ENCODE measurements at places on chromosomes 2 and 18.
A peak's percentile ranks its signal among the peaks of the same experiment; 100 is the strongest.

DNA sequence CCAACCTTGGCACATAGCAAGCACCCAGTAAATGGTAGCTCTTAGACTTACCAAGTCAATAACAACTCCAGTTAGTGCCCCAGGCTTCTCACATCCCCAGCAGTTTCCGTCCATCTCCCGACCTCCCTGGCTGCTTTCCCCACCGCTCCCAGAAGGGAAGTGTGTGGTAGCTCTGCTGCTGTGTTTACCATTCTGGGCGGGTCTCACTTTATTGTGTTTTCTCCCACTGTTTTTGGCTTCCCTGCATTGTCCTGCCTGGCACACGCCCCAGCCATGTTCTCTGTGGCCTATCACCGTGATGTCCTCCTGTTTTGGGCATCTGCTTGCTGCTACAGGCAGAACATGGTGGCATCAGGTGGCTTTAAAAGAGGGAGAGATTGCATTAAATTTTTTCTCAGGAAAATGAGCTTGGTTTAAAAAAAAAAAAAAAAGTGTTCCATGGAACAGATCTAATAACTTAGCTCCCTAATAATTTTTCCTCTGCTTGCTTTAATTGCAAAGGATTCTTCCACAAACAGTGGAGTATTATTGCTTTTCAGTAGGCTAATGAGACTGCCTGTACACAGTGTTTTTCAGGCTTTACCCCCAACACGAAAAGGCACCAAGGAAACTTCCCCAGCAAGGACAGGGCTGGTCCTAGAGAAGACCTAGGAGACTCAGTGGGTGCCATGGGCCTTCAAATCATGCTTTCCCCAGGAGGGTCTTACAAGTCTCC lies 8.0 kb upstream of the COX7A2L start:
- peak; percentile 5 for DNase-seq

DNA sequence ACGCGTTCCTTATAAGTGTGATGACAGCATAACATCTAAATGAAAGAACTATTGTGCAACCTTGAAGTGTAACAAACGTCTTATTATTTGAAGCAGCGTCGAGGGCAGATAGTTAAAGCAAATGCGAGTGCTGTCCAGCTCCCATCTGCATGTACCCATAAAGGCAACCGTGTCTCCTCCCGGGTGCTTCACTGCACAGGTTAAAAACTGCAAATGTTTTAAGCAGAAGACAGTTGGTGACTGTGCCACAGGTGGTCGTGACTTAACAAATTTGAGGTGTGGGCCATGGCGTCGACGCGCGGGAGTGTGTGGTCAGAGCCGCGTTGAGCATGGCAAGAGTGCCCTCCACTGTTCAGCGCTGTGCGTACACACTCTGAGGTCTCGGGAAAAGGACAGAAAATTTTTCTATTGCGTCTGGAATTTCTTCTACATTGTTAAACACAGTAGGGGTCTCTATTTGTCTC lies 6.4 kb downstream of the SALL3 start:
- peak; percentile 21 for DNase-seq

- DNase-seq = no peak
Measured at GRCh38 chr2:201638326-201638725, 5.0 kb downstream of the TMEM237 start.

GRCh38 chr2:73101626-73102256 lies 11.0 kb downstream of the RAB11FIP5 start:
- DNase-seq = peak; percentile 80

GRCh38 chr2:215928086-215928485 lies 85.3 kb downstream of the MREG start:
- no peak for DNase-seq

- DNase-seq = no peak
Measured at GRCh38 chr2:207112785-207113184, 53.0 kb downstream of the KLF7 start.

GRCh38 chr2:241556746-241557145 lies 1.8 kb upstream of the BOK start:
- no peak for DNase-seq

DNA sequence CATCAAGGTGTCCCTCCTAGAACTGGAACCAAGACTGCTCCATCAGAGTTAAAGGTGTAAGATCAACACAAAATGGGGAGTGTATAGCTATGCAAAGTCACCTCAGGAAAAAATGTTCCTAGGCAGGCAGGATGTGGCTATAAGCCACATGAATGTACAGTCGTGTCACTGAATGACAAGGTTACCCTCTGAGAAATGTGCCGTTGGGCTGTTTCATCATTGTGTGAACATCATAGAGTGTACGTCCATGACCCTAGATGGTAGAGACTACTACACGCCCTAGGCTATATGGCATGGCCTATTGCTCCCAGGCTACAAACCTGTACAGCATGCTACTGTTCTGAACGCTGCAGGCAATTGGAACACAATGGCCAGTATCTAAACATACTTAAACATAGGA lies 24.5 kb downstream of the TYMS start:
- peak; percentile 28 for DNase-seq

GRCh38 chr2:181677912-181678586 lies 2.3 kb downstream of the NEUROD1 start:
- DNase-seq = no peak

DNA sequence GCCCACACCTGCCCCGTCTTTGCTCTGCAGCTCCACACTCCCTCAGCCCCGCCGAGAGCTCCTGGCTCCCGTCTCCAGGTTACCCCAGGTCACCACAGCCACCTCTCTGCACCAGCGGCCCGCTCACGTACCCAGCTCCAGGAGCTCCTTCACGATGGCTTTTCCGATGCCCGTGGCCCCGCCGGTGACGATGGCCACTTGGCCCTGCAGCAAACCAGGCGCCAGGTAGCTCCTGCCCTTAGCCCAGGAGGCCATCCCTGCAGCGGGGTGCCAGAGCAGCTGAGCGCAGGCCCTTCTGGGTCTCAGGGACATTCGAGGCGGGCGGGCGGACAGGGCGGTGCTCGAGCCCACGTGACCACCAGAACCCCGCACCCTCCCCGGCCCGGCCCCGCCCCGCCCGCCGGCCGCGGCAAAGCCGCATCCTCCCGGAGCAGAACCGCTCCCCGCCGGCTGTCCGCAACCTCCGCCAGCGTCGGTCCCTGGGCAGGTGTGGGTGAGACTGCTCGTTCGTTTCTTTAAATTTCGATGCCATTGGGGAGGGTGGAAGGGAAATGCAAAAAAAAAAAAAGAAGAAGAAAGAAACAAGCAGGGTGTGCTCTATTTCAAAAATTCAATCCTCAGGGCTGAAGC lies at the start of the genes PECR and TMEM169:
PECR (minus strand) TSS at position 323 of the 630 bp plus-strand sequence; CDS start at position 255, 68 bp downstream.
TMEM169 (plus strand) TSS at position 433 of the 630 bp plus-strand sequence. CDS start 14,045 bp downstream, outside the sequence.
- DNase-seq = peak; percentile 59

- no peak for DNase-seq
Measured at GRCh38 chr18:27211569-27211968, 26.5 kb upstream of the CHST9 start.

- DNase-seq = peak; percentile 69
Measured at GRCh38 chr2:170885130-170885791, 43.8 kb upstream of the GORASP2 start.

DNA sequence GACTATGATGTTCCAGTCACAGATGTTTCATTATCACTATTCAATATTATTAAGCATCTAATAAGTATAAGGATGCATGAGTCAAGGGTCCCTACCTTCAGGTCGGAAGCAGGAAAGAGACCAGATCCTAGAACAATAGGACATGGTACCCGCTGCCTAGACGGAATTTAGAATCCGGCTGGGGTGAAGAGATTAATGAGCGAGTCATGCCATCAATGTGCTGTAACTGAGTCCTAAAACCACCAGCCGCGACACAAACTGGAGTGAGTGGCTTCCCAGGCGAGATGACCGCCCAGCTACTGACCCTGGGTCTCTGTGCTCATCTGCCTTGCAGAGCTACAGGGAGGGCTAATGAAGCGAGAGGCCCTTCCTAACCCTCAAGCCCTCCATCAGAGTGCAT lies 73.6 kb downstream of the DNMT3A start:
- peak; percentile 20 for DNase-seq

DNA sequence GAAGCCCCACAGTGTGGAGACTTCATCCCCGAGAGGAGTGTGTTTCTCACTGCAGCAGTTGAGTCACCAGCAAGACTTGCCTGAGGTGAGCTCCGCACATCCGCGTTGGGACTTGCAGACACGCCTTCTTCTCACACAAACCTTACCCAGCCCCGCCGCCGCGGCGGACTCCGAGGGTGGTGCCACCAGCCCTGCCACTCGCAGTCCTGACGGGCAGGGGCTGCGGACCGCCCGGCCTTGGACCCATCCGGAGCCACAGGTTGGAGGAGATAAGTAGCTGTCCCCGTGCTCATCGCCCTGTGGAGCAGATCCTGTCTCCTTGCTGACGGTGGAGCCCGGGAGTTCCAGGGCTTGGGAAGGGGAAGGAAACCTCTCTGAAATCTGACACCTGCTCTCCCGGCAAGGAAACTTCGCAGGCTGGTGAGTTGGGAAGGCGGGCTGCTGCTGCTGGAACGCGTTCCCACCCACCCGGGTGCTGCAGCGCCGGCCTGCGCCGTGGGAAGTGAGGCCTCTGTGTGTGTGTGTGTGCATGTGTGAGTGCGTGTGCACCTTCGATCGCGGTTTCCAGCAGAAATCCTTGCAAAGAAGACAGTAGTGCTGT lies at the start of gene RAB27B:
RAB27B (plus strand) TSS at position 197 of the 601 bp plus-strand sequence. CDS start 49,109 bp downstream, outside the sequence.
- peak; percentile 95 for DNase-seq

DNA sequence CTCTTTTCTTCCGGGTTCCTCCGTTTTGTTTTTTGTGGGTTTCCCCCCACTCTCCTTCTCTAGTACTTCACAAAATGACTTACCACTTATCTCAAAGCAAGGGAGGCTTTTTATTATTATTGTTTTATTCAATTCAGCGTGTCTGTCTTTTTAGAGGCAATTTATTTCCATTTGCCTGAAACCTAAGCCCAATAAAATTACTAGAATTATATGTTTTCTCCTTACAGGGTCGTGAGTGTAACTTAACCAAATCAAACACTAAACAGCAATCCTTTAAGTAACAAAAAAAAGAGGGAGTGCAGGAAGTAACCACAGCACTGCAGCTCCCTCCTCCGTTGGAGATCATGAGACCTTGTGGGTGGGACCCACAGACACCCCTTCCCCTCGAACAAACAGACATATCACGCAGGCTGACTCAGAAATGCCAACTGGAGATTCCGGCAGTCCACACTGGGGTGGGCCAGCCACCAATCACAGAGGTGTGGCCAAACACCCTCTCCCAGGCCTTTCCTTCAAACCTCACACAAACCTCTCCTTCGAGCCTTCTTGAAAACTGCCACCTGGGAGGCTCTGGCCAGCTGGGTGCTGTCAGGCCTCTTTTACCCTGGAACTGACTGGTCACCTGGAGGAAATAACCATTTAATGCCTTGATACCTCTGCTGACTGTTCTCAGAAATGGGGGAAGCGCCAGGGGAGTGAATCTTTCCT lies 207.1 kb upstream of the SMAD2 start:
- no peak for DNase-seq

GRCh38 chr2:12702168-12703121 lies 14.3 kb upstream of the TRIB2 start:
- DNase-seq = peak; percentile 73

GRCh38 chr2:197885587-197885986 lies 81.2 kb downstream of the PLCL1 start:
- DNase-seq = no peak

GRCh38 chr2:85273738-85274731 lies 53.8 kb downstream of the TGOLN2 start:
- peak; percentile 71 for DNase-seq

GRCh38 chr2:60498127-60498815 lies 55.2 kb downstream of the BCL11A start:
- no peak for DNase-seq

DNA sequence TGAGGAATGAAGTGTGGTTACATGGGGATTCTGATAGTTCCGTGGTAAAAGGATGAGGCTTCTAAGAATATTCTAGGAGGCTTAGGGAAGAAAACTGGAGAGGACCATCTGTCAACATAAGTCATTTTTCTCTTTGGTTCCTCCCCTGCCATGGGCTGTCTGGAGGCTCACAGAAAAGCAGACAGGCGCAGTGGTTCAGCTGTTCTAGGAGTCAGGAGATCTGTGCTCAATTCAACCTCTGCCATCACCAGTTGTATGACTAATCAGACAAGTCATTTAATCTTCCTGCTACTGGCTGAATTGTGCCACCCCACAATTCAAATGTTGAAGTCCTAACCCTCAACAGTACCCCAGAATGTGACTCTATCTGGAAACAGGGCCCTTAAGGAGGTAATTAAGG lies 36.4 kb downstream of the ADAM17 start:
- DNase-seq = peak; percentile 18

- no peak for DNase-seq
Measured at GRCh38 chr2:211241891-211242290, 685.5 kb downstream of the CPS1 start.

DNA sequence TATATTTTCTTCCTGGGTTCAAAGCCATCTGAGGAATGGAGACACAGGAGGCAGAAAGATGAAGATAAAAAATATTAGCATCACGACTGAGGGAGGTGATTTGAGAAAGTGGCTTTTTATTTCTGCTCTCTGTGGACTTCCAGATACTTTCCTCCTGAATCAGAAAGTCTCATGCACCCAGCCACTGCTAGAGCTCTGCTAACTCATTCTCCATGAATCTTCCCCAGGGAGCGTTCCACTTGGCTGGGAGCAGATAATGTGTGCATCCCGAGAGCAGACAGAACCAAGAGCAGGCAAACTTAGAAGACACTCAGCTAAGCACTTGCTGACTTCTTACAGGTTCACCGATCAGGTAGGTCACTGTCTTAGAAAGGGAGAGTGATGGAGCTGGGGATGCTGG lies 264.1 kb upstream of the THUMPD2 start:
- peak; percentile 29 for DNase-seq

GRCh38 chr2:159926695-159927094 lies 128.7 kb upstream of the CD302 start:
- DNase-seq = no peak

- no peak for DNase-seq
Measured at GRCh38 chr2:15553951-15554350, 7.2 kb downstream of the NBAS start.
